ENCODE measurements at places on chromosomes 2 and 18. TPM values are rescaled to one million over a fixed set of nuclear protein-coding genes. Genes with fewer than 3 reads are reported as not detected.

Gene PIEZO2
- 311 TPM for total RNA-seq

Gene SLC23A3
- 0.54 TPM for total RNA-seq

Gene NOL4
- total RNA-seq, result not detected

Gene TSPYL6
- total RNA-seq, result not detected

Gene FBXO36
- 1.6 TPM for total RNA-seq

Gene ALLC
- not detected for total RNA-seq
